ENCODE measurements at places on chromosomes 2 and 18.
A peak's percentile ranks its signal among the peaks of the same experiment; 100 is the strongest.

GRCh38 chr2:149040451-149040850, 2.0 kb downstream of the LYPD6B start:
- H3K27ac ChIP-seq, result no peak overlapping the region
- H3K27me3 ChIP-seq, result peaks cover 55% of the 10 kb centered on the region
- peaks cover 6% of the 10 kb centered on the region for H3K4me1 ChIP-seq
- H3K4me3 ChIP-seq, result no peak overlapping the region

- no peak overlapping the region for H3K4me3 ChIP-seq
- no peaks in the 10 kb centered on the region for H3K36me3 ChIP-seq
- H3K27ac ChIP-seq, result no peak overlapping the region
- H3K4me1 ChIP-seq, result no peaks in the 10 kb centered on the region
- no peaks in the 10 kb centered on the region for H3K27me3 ChIP-seq
These were observed 102.5 kb downstream of the HNRNPLL start for GRCh38 chr2:38500283-38500634.

- H3K27ac ChIP-seq, result no peak overlapping the region
- no peaks in the 10 kb centered on the region for H3K36me3 ChIP-seq
- no peak for DNase-seq
- no peak overlapping the region for H3K4me3 ChIP-seq
These were observed 159.2 kb upstream of the ID2 start for GRCh38 chr2:8522687-8523086.

- H3K36me3 ChIP-seq, result no peaks in the 10 kb centered on the region
- H3K4me3 ChIP-seq, result no peak overlapping the region
- no peak for DNase-seq
- H3K27me3 ChIP-seq, result no peaks in the 10 kb centered on the region
- H3K27ac ChIP-seq, result no peak overlapping the region
These were observed 271.4 kb upstream of the HDAC4 start for GRCh38 chr2:239671916-239672849.

DNA sequence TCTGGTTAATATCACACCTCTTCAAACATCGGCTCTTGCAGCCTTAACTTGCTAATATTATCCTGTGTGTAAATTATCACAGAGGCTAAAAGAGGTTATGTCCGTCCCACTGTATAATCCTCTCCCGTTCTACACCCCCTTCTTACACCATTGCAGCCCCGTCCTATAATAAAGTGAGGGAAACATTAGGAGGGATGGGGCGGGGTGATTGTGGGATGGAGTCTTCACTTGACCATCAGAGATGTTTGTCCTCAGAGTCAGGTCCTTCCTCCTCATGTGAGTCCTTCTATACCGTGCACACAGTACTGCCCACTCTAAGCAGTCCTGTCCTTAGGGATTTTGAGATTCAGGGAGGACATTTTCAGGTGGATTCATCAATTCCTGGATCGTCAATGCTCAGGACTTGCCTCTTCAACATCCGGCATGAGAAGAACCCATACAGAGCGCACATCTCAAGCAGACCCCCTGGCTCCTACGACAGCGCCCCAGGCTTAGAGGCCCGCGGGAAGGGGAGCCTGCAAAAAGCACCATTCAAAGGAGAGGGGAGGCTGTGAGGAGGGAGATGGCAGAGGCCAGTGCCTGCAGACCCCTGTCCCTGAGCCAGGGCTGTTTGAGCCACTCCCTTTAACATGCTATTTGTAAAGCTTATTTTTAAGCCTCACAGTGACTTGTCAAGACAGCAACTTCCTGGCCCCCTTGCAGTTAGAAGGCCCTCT, 42.8 kb upstream of the ASB18 start:
- H3K4me1 ChIP-seq, result no peaks in the 10 kb centered on the region
- no peak overlapping the region for H3K27ac ChIP-seq
- H3K4me3 ChIP-seq, result no peak overlapping the region
- no peaks in the 10 kb centered on the region for H3K27me3 ChIP-seq

GRCh38 chr2:23703037-23703582, 223.8 kb downstream of the ATAD2B start:
- H3K4me3 ChIP-seq, result no peak overlapping the region
- DNase-seq, result peak; percentile 60
- H3K27me3 ChIP-seq, result no peaks in the 10 kb centered on the region
- no peak overlapping the region for H3K27ac ChIP-seq
- H3K4me1 ChIP-seq, result no peaks in the 10 kb centered on the region

DNA sequence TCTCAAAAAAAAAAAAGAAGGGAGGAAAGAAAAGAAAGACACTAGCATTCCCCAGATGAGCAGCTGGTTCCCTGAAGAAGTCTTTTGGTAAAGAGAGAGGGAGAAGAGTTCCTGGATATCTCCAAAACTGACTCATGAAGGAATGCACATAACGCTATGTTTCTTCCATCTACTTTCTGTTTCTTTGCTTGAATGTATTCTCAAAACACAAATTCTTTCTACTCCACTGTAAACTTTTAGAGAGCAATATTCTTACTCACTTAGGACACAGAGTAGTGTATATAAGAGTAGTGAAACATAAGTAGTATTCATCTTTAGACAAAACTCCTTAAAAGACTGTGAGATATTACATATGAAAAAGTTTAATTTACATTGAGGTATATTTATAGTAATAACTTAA, 64.2 kb downstream of the TRIP12 start:
- no peak for DNase-seq
- H3K27me3 ChIP-seq, result no peaks in the 10 kb centered on the region
- no peak overlapping the region for H3K4me3 ChIP-seq
- no peaks in the 10 kb centered on the region for H3K4me1 ChIP-seq
- no peaks in the 10 kb centered on the region for H3K36me3 ChIP-seq

- no peak overlapping the region for H3K27ac ChIP-seq
- H3K4me3 ChIP-seq, result no peak overlapping the region
- H3K4me1 ChIP-seq, result no peaks in the 10 kb centered on the region
These were observed 195.3 kb upstream of the SMAD2 start for GRCh38 chr18:48125724-48126123.

- no peak overlapping the region for H3K4me3 ChIP-seq
- no peak overlapping the region for H3K27ac ChIP-seq
- H3K36me3 ChIP-seq, result no peaks in the 10 kb centered on the region
- no peaks in the 10 kb centered on the region for H3K27me3 ChIP-seq
- DNase-seq, result no peak
These were observed 121.2 kb downstream of the OSBPL6 start for GRCh38 chr2:178315488-178315948.

DNA sequence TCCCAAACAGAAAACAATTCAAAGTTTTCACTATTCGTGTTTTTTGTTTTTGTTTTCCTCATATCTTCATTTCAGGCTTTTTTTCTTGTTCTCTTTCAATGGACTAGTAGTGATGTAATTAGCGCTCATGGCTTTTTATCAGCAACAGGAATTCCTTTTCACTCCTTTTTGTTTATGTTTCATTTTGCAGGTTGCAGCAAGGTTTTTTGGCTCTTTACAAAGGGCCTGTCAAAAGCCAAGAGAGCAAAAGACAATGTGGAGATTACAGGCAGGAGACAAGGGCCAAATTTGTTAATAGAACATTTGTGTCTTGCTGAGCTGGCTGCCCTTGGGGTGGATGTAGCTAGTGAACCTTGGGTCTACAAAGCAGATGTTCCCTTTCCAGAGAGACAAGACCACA, 467.4 kb upstream of the CDH20 start:
- H3K4me1 ChIP-seq, result no peaks in the 10 kb centered on the region
- no peak overlapping the region for H3K4me3 ChIP-seq
- no peak overlapping the region for H3K27ac ChIP-seq
- DNase-seq, result no peak
- H3K27me3 ChIP-seq, result no peaks in the 10 kb centered on the region

DNA sequence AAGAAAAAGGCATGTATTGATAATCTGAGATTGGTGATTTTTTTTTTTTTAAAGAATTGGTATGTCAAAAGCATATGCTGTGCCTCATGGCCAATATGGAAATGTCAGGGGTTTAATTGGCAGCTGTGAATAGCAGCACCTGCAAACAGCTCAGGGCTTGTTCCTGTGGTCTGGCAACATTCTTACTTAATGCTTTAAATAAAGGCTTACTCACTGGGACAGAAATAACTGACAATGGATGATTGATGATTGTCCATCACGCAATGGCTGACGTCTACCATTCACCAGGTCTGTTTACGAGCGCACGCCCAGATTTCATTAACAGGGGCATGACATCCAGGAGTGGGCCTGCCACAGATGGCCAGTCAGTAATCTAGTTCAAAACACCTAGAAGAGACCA, 66.7 kb downstream of the ETAA1 start:
- no peak overlapping the region for H3K4me3 ChIP-seq
- no peak overlapping the region for H3K27ac ChIP-seq
- H3K27me3 ChIP-seq, result no peaks in the 10 kb centered on the region
- H3K4me1 ChIP-seq, result no peaks in the 10 kb centered on the region

- H3K36me3 ChIP-seq, result peaks cover 68% of the 10 kb centered on the region
- no peak overlapping the region for H3K27ac ChIP-seq
- no peaks in the 10 kb centered on the region for H3K27me3 ChIP-seq
- peaks cover 28% of the 10 kb centered on the region for H3K4me1 ChIP-seq
- no peak for DNase-seq
These were observed 12.9 kb downstream of the HS1BP3 start for GRCh38 chr2:20638014-20638413.

GRCh38 chr18:10490401-10491165, 35.2 kb upstream of the NAPG start:
- no peak overlapping the region for H3K4me3 ChIP-seq
- no peaks in the 10 kb centered on the region for H3K27me3 ChIP-seq
- peaks cover 19% of the 10 kb centered on the region for H3K36me3 ChIP-seq
- H3K4me1 ChIP-seq, result no peaks in the 10 kb centered on the region

GRCh38 chr2:942775-943460, 7.7 kb upstream of the SNTG2 start:
- no peak overlapping the region for H3K4me3 ChIP-seq
- no peak overlapping the region for H3K27ac ChIP-seq
- peaks cover 4% of the 10 kb centered on the region for H3K27me3 ChIP-seq
- no peaks in the 10 kb centered on the region for H3K4me1 ChIP-seq
- no peaks in the 10 kb centered on the region for H3K36me3 ChIP-seq
- DNase-seq, result no peak

- H3K4me3 ChIP-seq, result no peak overlapping the region
- no peaks in the 10 kb centered on the region for H3K36me3 ChIP-seq
- H3K4me1 ChIP-seq, result no peaks in the 10 kb centered on the region
- DNase-seq, result no peak
- H3K27me3 ChIP-seq, result no peaks in the 10 kb centered on the region
These were observed 110.8 kb upstream of the FBXO11 start for GRCh38 chr2:48017136-48017535.

DNA sequence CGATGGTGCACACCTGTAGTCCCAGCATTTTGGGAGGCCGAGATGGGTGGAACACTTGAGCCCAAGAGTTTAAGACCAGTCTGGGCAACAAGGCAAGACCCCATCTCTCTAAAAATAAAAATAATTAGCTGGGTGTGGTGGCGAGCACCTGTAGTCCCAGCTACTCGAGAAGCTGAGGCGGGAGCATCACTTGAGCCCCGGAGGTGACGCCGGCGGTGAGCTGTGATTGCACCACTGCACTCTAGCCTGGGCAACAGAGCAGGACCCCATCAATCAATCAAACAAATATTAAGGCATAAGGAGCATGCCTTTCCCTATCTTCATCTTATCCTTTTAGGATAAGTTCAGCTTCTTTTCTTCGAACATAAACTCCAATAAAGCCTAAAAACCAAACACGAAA, 1.1 kb downstream of the WDSUB1 start:
- no peaks in the 10 kb centered on the region for H3K36me3 ChIP-seq
- no peak for DNase-seq
- no peaks in the 10 kb centered on the region for H3K27me3 ChIP-seq
- peak overlapping the region; percentile 76 for H3K4me3 ChIP-seq

GRCh38 chr2:54638774-54639187, 84.7 kb upstream of the EML6 start:
- no peaks in the 10 kb centered on the region for H3K27me3 ChIP-seq
- H3K4me3 ChIP-seq, result no peak overlapping the region
- peaks cover 10% of the 10 kb centered on the region for H3K4me1 ChIP-seq
- H3K27ac ChIP-seq, result no peak overlapping the region
- H3K36me3 ChIP-seq, result peaks cover 74% of the 10 kb centered on the region
- no peak for DNase-seq

DNA sequence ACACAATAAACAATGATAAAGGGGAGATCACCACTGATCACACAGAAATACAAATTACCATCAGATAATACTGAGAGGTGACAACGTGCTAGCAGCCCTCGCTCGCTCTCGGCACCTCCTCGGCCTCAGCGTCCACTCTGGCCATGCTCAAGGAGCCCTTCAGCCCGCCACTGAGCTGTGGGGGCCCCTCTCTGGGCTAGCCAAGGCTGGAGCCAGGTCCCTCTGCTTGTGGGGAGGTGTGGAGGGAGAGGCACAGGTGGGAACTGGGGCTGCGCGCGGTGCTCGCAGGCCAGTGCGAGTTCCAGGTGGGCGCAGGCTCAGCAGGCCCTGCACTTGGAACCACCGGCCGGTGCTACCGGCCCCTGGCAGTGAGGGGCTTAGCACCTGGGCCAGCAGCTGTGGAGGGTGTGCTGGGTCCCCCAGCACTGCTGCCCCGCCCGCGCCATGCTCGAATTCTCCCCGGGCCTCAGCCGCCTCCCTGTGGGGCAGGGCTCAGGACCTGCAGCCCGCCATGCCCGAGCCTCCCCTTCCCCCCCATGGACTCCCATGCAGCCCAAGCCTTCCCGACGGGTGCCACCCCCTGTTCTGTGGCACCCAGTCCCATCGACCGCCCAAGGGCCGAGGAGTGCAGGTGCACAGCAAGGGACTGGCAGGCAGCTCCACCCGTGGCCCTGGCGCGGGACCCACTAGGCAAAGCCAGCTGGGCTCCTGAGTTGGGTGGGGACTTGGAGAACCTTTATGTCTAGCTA, 340.0 kb upstream of the GULP1 start:
- no peaks in the 10 kb centered on the region for H3K36me3 ChIP-seq
- H3K4me1 ChIP-seq, result no peaks in the 10 kb centered on the region
- H3K27ac ChIP-seq, result no peak overlapping the region
- H3K4me3 ChIP-seq, result no peak overlapping the region

GRCh38 chr2:179428649-179429048, 164.0 kb upstream of the SESTD1 start:
- H3K4me3 ChIP-seq, result no peak overlapping the region
- no peaks in the 10 kb centered on the region for H3K36me3 ChIP-seq
- H3K27ac ChIP-seq, result no peak overlapping the region
- peaks cover 6% of the 10 kb centered on the region for H3K27me3 ChIP-seq

GRCh38 chr2:64244037-64244416, 99.8 kb upstream of the PELI1 start:
- no peaks in the 10 kb centered on the region for H3K27me3 ChIP-seq
- no peak overlapping the region for H3K27ac ChIP-seq
- H3K4me3 ChIP-seq, result no peak overlapping the region
- H3K4me1 ChIP-seq, result no peaks in the 10 kb centered on the region

GRCh38 chr2:121072784-121073183, 212.2 kb downstream of the TFCP2L1 start:
- H3K4me1 ChIP-seq, result no peaks in the 10 kb centered on the region
- H3K27me3 ChIP-seq, result peaks cover 8% of the 10 kb centered on the region
- no peak for DNase-seq
- no peak overlapping the region for H3K27ac ChIP-seq
- no peaks in the 10 kb centered on the region for H3K36me3 ChIP-seq

DNA sequence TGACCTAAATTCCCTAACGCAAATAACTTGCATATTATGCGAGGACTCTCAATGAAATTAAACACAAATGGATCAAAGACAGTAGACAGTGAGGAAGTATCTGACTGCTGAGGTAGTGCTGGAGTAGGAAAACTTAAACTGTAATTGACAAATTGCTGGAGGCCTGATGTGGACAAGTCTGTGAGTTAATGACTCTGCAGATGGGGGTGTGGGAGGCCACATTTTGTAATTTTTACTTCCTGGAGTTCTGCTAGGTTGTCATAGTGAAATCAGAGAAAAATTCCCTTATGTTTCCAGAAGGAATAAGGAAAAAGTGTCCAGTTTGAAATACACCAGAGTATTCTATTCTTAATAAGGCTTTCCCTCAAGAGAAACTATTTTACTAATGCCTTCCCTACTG, 333.0 kb upstream of the CNTNAP5 start:
- H3K4me1 ChIP-seq, result no peaks in the 10 kb centered on the region
- H3K4me3 ChIP-seq, result no peak overlapping the region
- H3K27me3 ChIP-seq, result no peaks in the 10 kb centered on the region
- H3K27ac ChIP-seq, result no peak overlapping the region
